T-helper 17 cell (primary cell): ENCODE measurements at places on chromosomes 1 and 21.

DNA sequence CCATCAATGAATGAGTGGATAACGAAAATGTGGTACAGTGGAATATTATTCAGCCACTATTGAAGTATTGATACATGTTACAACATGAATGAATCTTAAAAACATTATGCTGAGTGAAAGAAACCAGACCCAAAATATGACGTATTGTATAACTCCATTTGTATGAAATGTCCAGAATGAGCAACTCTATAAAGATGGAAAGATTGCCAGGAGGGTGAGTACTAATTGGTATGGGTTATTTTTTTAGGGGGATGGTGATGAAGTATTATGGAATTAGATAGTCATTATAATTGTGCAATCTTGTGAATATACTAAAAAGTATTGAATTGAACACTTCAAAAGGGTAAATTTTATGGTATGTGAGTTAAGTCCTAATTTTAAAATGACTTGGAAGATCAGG lies 278.6 kb downstream of the SIPA1L2 start:
- no peaks in the 10 kb centered on the region for H3K4me1 ChIP-seq
- no peak overlapping the region for H3K4me3 ChIP-seq
- no peak for DNase-seq
- no peak overlapping the region for H3K27ac ChIP-seq
- H3K36me3 ChIP-seq, result no peaks in the 10 kb centered on the region

DNA sequence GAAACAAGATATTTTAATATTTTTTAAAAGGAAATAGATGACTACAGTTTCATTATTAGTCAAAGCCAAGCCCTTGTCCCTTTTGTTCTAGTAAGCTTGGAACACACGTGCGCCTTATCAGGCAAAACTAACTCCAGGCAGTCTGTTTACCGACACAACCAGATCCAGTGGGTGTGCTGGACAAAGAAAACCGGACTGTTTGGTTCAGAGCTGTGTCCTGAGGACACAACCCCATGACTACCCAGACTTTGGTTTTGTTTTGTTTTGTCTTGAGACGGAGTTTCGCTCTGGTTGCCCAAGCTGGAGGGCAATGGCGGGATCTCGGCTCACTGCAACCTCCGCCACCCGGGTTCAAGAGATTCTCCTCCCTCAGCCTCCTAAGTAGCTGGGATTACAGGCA lies 13.9 kb upstream of the RHOU start:
- no peaks in the 10 kb centered on the region for H3K4me1 ChIP-seq
- H3K27ac ChIP-seq, result no peak overlapping the region
- no peaks in the 10 kb centered on the region for H3K36me3 ChIP-seq
- peaks cover 49% of the 10 kb centered on the region for H3K27me3 ChIP-seq

DNA sequence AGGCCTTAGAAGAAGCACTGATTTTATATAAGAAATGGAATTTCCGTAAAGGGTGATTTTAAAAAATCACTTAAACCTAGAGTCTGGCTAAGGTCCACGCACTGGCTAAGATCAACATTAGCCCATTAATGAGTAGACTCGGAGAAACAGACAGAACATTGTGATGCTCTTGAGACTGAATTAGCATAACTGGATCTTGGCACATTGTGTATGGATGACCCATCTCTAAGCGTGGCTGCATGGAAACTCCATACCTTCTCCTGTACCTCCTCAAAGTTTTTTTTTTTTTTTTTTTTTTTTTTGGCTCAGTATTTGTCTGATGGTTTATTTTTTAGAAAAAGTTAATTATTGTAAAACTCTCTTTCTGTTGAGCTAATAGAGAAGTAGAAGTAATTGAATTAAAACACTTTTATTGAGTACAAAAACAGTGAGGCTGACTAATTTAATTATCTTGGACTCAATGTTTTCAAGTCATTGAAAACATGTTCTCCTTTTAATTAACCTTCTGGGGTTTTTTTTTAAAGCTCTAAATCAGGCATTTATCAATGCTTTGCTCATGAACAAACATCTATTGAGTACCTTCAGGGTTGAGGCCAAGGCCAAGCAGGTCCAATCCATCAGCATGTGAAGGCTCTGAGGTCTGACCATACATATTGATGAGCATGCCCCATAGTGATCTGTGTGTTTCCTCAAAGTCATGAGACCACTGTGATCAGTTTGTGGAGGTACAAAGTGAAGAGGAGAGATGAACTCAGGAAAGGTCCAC lies 74.0 kb downstream of the TLR5 start:
- H3K27ac ChIP-seq, result no peak overlapping the region
- no peak for DNase-seq
- no peak overlapping the region for H3K4me3 ChIP-seq
- no peaks in the 10 kb centered on the region for H3K36me3 ChIP-seq

DNA sequence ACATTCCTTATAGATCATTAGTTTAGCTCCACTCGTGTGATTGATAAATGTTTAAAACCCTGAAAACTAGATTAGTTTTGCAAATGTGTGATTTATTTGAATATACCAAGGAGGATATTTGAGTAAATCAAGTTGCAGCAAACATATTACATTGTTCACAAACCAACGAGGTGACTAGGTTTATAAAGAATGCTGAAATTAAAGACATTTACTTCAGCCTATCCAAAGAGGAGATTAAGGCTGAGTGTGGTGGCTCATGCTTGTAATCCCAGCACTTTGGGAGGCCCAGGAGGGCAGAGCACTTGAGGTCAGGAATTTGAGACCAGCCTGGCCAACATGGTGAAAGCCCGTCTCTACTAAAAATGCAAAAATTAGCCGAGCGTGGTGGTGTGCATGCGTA lies 34.1 kb downstream of the VTCN1 start:
- no peak overlapping the region for H3K4me3 ChIP-seq
- H3K27me3 ChIP-seq, result peaks cover 16% of the 10 kb centered on the region
- no peaks in the 10 kb centered on the region for H3K4me1 ChIP-seq
- no peak for DNase-seq
- no peak overlapping the region for H3K27ac ChIP-seq
- H3K36me3 ChIP-seq, result peaks cover 2% of the 10 kb centered on the region
